Muscle of leg (tissue), 16 donors: ENCODE measurements at places on chromosomes 7 and 10.

DNA sequence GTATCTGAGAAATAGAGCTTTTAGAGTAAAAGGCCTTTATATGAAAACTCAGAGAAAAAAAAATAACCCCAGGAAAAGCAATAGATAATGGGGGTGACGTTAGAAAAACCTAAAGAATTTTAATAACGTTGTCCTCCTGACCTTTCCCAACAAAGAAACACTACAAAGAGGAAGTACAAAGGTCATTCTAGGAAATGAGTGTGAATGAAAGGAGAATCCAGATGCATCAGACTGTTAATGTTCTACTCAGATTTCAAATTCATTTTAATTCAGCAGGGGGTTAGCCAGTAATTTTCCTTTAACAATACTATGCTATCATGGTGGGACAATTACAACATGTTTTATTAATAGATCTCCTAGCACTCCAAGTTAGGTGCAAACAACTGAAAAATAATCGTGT lies 73.8 kb upstream of the CDK1 start:
- H3K4me1 ChIP-seq, result no peaks in the 10 kb centered on the region
- DNase-seq, result no peak
- no peak overlapping the region for H3K27ac ChIP-seq
- no peak overlapping the region for H3K4me3 ChIP-seq

GRCh38 chr10:15255961-15256360 lies 87.5 kb upstream of the NMT2 start:
- H3K27me3 ChIP-seq, result no peaks in the 10 kb centered on the region
- H3K36me3 ChIP-seq, result peaks cover 13% of the 10 kb centered on the region
- peaks cover 5% of the 10 kb centered on the region for H3K4me1 ChIP-seq

- H3K27ac ChIP-seq, result no peak overlapping the region
- peaks cover 10% of the 10 kb centered on the region for H3K4me1 ChIP-seq
- no peak overlapping the region for H3K4me3 ChIP-seq
- H3K27me3 ChIP-seq, result no peaks in the 10 kb centered on the region
- no peak for DNase-seq
Measured at GRCh38 chr10:92575961-92576360, 2.1 kb upstream of the IDE start.

DNA sequence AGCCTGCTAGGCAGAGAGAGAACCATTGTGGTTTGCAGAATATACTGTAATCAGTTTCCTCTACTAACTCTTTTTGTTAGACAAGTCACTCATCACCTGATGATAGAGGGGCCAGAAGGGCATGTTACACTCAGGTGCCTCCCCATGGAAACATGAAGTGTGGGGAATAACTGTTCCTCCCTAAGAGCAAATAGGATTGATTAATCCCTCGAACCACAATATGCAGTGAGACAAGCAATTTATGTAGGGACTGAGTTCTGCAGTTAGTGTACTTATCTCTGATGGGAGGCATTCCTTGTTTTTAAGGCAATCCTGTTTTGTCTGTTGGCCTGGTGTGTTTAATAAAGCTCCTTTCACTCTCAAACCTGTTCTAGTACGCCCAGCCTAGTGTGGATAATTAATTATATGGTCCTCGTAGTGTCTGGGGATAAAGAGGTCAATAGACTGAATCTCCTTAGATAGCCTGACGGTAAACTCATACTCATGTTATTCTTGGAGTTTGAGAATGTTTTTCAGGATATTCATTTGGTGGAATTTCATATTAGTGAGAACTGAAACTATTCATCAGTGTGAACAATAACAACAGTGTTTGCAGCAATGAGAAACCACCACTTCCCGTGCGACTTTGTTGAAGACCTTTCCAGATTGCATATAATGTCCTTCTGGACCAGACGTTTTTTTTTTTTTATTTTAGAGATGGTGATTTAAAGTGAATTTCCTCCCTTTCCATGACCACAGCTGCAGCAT lies 344.8 kb upstream of the FZD8 start:
- no peaks in the 10 kb centered on the region for H3K27me3 ChIP-seq
- no peaks in the 10 kb centered on the region for H3K36me3 ChIP-seq
- H3K4me3 ChIP-seq, result no peak overlapping the region
- peak overlapping the region; percentile 37 for H3K27ac ChIP-seq
- no peaks in the 10 kb centered on the region for H3K4me1 ChIP-seq
- peak; percentile 65 for DNase-seq

GRCh38 chr10:46559231-46559671 lies 2.8 kb upstream of the GPRIN2 start:
- peaks cover 14% of the 10 kb centered on the region for H3K4me1 ChIP-seq
- H3K4me3 ChIP-seq, result no peak overlapping the region
- H3K27me3 ChIP-seq, result peaks cover 62% of the 10 kb centered on the region
- no peaks in the 10 kb centered on the region for H3K36me3 ChIP-seq

DNA sequence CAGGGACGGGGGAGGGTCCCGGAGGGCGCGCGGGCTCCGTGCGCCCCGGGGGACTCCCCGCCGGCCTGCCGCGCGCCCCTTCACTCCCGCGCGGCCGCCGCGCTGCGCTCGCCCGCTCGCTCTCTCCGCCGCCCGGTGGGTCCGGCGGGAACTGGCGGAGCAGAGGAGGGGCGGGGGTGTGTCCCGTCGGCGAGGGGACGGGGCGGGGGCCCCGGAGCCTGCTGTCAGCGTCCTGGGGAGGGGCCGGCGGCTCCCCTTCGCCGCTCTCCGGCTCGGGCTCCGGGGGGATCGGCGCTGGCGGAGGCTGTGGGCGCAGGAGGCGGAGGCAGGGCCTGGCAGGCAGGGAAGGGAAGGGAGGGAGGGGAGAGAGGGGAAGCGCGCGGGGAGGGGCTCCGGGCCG lies at the start of gene SH3PXD2A:
Gene SH3PXD2A (minus strand): TSS at position 153 of the 400 bp plus-strand sequence. CDS start 310 bp downstream, outside the sequence.
- peaks cover 9% of the 10 kb centered on the region for H3K36me3 ChIP-seq
- peak; percentile 79 for DNase-seq
- peak within 1 kb of the TSS; percentile 85 for H3K4me3 ChIP-seq
- no peaks in the 10 kb centered on the region for H3K27me3 ChIP-seq
- H3K27ac ChIP-seq, result peak within 1 kb of the TSS; percentile 90

GRCh38 chr10:97371696-97372095 lies 29.4 kb downstream of the RRP12 start:
- H3K27ac ChIP-seq, result no peak overlapping the region
- peaks cover 72% of the 10 kb centered on the region for H3K36me3 ChIP-seq
- H3K27me3 ChIP-seq, result no peaks in the 10 kb centered on the region

DNA sequence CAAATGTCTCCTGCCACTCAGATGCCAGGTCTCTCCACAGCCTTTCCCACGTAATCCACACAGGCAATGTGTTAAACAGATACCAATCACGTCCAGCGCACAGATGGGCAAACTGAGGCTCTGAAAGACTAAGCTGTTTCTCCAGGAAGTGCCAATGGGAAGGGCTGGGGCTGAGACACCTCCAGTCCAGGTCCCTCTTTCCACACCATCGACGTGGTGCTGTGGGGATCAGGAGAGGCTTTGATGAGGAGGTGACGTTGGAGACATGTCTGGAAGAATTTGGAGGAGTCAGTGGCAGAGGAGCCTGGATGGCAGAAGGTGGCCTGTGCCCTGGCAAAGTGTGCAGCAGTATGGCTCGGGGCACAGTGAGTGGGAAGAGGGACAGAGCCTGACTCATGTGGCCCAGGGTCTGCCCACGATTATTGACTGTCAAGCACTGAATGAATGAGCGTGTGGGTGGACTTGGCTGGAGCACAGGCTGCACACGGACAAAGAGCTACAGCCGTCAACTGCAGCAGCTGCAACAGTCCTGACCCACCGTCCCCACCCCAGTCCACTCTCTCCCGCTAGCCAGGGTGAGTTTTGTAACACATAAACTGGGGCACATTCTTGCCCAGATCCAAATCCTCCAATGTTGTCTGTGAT lies 40.8 kb upstream of the HSPA12A start:
- no peaks in the 10 kb centered on the region for H3K36me3 ChIP-seq
- H3K27me3 ChIP-seq, result peaks cover 7% of the 10 kb centered on the region
- H3K4me1 ChIP-seq, result peaks cover 4% of the 10 kb centered on the region
- DNase-seq, result no peak
- H3K27ac ChIP-seq, result no peak overlapping the region

DNA sequence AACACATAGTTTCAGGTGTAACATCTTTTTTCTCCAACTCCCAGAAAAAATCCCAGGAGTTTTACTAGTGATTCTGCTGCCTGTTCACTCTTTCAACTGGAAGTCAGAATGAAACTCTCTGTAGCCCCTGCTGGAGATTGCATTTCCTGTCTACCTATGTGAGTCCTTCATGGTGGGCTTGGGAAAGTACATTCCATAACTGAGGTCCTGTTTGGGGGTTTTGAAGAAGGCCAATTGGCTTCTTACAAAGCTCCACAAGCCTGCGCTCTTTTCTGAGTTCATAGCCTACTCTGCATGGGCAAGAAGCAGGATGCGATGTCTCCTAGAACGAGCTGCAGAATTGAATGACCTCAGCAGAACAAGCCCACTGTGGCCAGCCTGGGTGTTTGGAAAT lies 86.7 kb downstream of the LYZL2 start:
- no peak for DNase-seq
- H3K27me3 ChIP-seq, result no peaks in the 10 kb centered on the region
- H3K4me3 ChIP-seq, result no peak overlapping the region
- H3K4me1 ChIP-seq, result peaks cover 4% of the 10 kb centered on the region
- H3K27ac ChIP-seq, result no peak overlapping the region
- H3K36me3 ChIP-seq, result no peaks in the 10 kb centered on the region

DNA sequence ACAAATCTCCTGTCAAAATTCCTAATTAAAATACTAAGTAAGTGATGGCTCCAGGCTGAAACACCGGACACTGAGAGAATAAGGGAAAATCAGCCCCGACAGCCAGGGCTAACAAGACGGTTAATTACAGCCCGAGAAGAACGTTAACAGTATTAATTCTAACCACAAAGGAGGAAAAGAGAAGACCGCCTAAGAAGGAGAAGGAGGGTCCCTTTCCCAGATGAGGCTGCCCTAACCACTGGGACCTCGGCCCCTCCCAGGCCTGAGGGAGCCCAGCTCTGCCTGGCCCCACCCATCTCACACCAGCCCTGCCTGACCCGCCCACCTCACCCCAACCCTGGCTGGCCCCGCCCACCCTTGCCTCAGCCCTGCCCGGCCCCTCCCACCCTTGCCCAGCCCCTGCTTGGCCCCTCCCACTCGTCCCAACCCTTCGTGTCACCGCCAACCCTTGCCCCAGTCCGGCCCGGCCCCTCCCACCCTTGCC lies 51.3 kb downstream of the PWWP2B start:
- DNase-seq, result no peak
- no peak overlapping the region for H3K4me3 ChIP-seq
- H3K27ac ChIP-seq, result peak overlapping the region; percentile 4
- H3K36me3 ChIP-seq, result no peaks in the 10 kb centered on the region

- DNase-seq, result no peak
- H3K27me3 ChIP-seq, result no peaks in the 10 kb centered on the region
- no peak overlapping the region for H3K4me3 ChIP-seq
- no peaks in the 10 kb centered on the region for H3K36me3 ChIP-seq
- no peaks in the 10 kb centered on the region for H3K4me1 ChIP-seq
Measured at GRCh38 chr10:52077814-52078213, 236.3 kb upstream of the DKK1 start.

DNA sequence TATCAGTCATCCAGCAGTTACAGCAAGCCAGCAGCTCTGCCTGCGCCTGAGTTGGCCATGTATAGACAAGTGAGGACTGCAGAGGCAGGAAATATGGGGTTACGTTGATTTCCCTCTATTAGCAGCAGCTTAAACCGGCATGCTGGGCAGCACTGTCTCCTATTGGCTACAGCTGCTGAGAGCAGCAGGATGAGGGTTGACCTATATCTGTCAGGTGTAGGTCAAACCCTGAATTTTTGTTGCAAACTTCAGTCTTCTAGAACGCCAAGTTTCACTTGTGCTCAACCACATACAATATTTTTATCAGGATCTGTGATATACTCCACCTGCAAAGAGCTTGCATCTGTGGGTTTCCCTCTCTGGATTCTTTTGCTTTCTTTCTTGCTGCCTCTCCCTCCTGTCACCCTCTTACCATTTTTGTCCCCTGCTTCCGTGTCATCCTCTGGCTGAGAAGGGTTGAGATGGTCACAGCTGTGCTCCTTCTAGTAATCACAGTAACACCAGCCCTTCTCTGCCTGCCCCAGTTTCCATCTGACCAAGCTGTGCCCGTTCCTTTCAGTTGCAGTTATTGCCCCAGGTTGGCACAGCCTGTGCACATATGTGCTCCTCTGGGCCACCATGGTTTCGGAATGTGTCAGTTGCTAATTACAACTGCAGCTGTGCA lies 23.8 kb upstream of the GLCCI1 start:
- H3K4me3 ChIP-seq, result no peak overlapping the region
- peak; percentile 27 for DNase-seq
- H3K27ac ChIP-seq, result no peak overlapping the region
- no peaks in the 10 kb centered on the region for H3K36me3 ChIP-seq
- peaks cover 7% of the 10 kb centered on the region for H3K4me1 ChIP-seq

DNA sequence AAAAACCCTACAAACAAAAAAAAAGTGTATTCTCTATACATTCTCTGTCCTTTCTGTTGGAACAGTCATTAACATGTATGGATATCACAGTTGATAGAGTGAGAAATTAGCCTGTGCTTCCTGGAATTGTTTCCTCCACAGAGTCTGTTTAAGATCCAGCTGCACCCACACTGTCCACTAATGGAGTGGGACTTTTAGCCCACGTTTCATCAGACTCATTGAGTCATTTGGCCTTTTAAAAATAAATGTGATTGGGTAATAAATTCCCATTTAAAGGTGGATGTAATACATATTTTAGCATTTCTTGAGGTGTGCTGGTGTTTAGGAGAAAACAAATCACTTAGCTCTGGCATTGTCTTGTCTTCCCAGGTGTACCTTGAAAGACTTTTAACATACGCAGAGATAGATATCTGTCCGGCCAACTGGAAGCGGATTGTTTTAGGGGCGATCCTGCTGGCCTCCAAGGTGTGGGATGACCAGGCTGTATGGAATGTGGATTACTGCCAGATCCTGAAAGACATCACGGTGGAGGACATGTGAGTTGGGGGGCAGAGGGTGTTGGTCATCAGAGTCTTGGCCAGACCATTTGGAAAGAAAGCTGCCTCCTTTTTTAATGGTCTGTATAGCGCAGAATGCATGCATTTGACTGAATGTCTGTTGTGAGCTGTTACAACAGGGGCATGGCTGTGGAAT lies 52.3 kb upstream of the GJD4 start:
- H3K4me1 ChIP-seq, result peaks cover 7% of the 10 kb centered on the region
- no peak overlapping the region for H3K27ac ChIP-seq
- DNase-seq, result no peak
- H3K4me3 ChIP-seq, result no peak overlapping the region

GRCh38 chr10:28763471-28764170 lies 86.3 kb downstream of the BAMBI start:
- no peak overlapping the region for H3K27ac ChIP-seq
- peak; percentile 17 for DNase-seq
- no peaks in the 10 kb centered on the region for H3K36me3 ChIP-seq
- no peaks in the 10 kb centered on the region for H3K27me3 ChIP-seq

DNA sequence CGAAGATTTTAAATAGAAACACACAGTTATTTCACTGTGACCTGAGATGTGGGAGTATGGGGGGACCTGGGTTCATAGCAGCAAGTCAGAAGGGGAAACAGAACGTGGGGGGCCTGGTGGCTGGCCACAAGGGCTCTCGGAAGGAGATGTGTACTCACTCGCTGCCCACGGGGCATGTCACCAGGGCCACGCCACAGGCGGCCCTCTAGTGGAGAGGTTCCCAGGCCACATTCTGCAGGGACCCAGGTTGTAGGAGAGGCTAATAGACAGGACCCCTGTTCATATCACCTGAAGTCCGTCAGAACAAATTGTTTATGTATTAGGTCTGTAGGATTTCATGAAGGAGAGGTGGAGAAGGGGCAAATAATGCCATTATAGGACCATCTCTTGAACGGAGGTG lies 25.1 kb upstream of the SVOPL start:
- no peak overlapping the region for H3K27ac ChIP-seq
- no peak for DNase-seq
- no peaks in the 10 kb centered on the region for H3K4me1 ChIP-seq
- H3K4me3 ChIP-seq, result no peak overlapping the region

GRCh38 chr10:64071218-64071617 lies 550.0 kb downstream of the REEP3 start:
- peak; percentile 20 for DNase-seq
- H3K36me3 ChIP-seq, result no peaks in the 10 kb centered on the region
- H3K4me1 ChIP-seq, result peaks cover 6% of the 10 kb centered on the region
- H3K4me3 ChIP-seq, result no peak overlapping the region
- H3K27ac ChIP-seq, result no peak overlapping the region
